ENCODE measurements at places on chromosomes 13 and 19.

GRCh38 chr19:50808856-50809255, 14.7 kb downstream of the KLK1 start:
- peaks cover 9% of the 10 kb centered on the region for H3K4me1 ChIP-seq
- H3K27ac ChIP-seq = no peak overlapping the region
- peaks cover 6% of the 10 kb centered on the region for H3K27me3 ChIP-seq
- H3K4me3 ChIP-seq = no peak overlapping the region

GRCh38 chr19:14147797-14148605, 11.6 kb upstream of the ASF1B start:
- peak; percentile 35 for DNase-seq
- H3K36me3 ChIP-seq = no peaks in the 10 kb centered on the region
- no peak overlapping the region for H3K4me3 ChIP-seq
- H3K4me1 ChIP-seq = peaks cover 30% of the 10 kb centered on the region

GRCh38 chr13:39682788-39683187, 27.3 kb downstream of the COG6 start:
- peaks cover 13% of the 10 kb centered on the region for H3K4me1 ChIP-seq
- no peak overlapping the region for H3K4me3 ChIP-seq
- DNase-seq = no peak

DNA sequence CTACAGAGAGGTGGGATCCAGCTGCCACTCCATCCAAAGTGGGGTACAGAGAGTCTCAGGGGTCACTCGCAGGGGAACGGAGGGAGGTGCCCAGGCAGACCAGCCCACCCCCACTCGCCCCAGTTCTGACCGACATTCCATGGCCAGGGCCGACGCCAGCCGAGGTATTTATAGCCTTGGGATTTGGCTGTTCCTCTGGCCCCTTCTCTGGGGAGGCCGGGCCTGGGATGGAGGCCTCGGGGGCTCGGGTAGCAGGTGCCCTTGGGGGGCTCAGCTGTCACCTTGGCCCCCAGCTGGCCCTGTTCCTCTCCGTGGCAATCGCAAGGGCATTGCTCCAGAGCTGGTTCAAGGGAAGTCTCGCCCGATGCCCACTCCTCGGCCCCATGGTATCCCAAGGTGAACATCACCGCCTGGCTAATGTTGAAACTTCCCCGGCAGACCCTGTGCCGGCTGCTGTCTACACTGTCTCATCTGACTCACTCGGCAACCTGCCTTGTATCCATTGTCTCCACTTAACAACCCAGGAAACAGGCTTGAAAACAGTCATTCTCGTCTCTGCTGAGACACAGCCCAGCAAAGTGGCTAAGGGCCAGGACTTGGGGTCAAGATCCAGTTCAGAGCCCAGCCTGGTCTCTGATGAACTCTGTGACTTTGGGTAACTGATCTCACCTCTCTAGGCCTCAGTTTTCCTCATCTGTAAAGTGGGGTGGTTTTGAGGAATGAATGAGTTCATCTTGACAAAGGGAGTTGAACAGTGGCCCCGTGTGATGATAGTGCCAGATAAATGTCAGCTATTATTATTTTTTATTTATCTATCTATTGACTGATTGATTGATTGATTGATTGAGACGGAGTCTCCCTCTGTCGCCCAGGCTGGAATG, 9.7 kb downstream of the PRKACA start:
- no peak overlapping the region for H3K4me3 ChIP-seq
- peaks cover 5% of the 10 kb centered on the region for H3K36me3 ChIP-seq
- DNase-seq = no peak

- H3K4me3 ChIP-seq = no peak overlapping the region
- H3K27me3 ChIP-seq = no peaks in the 10 kb centered on the region
- DNase-seq = no peak
- no peak overlapping the region for H3K27ac ChIP-seq
- no peaks in the 10 kb centered on the region for H3K36me3 ChIP-seq
Measured at GRCh38 chr13:19266979-19267378, 85.4 kb upstream of the TUBA3C start.

DNA sequence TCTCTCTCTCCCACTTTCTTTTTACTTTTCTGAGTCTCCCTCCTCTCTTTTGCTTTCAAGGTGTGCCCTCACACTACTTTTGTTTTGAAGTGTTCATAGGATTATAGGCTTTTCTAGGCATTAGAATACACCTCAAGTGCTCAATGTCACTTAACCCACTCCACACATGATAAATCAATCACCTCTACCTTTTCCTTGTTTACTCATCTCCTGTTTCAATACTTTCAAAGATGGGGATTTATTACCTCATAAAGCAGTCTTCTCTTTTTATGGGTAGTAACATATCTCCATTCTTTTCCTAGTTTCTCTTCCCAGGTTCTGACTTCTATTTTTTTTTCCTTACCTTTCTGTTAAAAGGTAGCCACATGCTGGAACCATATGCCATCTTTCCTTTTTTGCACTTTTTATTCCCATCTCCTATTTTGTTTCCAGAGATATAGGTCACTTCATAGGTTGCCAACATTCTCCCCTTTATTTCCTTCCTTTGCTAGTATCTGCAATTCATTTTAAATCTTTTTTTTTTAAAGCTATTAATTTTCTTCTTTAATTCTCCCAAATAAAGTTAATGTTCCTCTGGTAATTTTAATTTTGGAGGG, 137.6 kb upstream of the SLC10A2 start:
- no peak for DNase-seq
- H3K4me1 ChIP-seq = no peaks in the 10 kb centered on the region
- no peaks in the 10 kb centered on the region for H3K36me3 ChIP-seq
- no peak overlapping the region for H3K4me3 ChIP-seq

GRCh38 chr19:1248139-1248785, at the start of gene MIDN:
Gene MIDN, plus strand, starts transcription at chr19:1248583. Its CDS starts 1,714 bp downstream, at chr19:1250297.
- H3K27ac ChIP-seq = peak within 1 kb of the TSS; percentile 87
- H3K27me3 ChIP-seq = no peaks in the 10 kb centered on the region
- peak; percentile 73 for DNase-seq

- no peaks in the 10 kb centered on the region for H3K36me3 ChIP-seq
- peaks cover 31% of the 10 kb centered on the region for H3K27me3 ChIP-seq
- H3K27ac ChIP-seq = no peak overlapping the region
- H3K4me1 ChIP-seq = peaks cover 2% of the 10 kb centered on the region
Measured at GRCh38 chr13:60329221-60329923, 67.6 kb upstream of the TDRD3 start.

- H3K4me3 ChIP-seq = no peak overlapping the region
- H3K27ac ChIP-seq = no peak overlapping the region
- peaks cover 22% of the 10 kb centered on the region for H3K36me3 ChIP-seq
- DNase-seq = no peak
- no peaks in the 10 kb centered on the region for H3K27me3 ChIP-seq
Measured at GRCh38 chr19:10712754-10713153, 5.1 kb upstream of the DNM2 start.

DNA sequence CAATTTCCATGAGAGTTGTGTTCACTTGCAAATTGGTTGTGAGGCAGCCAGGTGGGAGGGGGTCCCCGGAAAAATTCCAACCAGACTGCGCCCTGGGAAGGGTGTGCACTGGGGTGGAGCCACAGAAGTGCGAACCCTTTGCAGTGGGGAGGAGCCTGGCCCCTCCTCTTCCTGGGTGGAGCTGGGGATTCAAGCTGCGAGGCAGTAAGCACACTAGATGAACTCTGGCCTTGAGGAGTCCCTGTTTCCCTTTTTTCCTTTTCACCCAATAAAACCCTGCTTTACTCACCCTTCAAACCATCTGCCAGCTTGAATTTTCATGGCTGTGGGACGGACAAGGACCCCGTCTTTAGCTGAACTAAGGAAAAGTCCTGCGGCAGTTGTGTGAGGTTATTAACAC, 31.0 kb upstream of the MBNL2 start:
- H3K27me3 ChIP-seq = peaks cover 16% of the 10 kb centered on the region
- no peak overlapping the region for H3K27ac ChIP-seq
- no peak for DNase-seq
- no peaks in the 10 kb centered on the region for H3K36me3 ChIP-seq
- peaks cover 9% of the 10 kb centered on the region for H3K4me1 ChIP-seq

DNA sequence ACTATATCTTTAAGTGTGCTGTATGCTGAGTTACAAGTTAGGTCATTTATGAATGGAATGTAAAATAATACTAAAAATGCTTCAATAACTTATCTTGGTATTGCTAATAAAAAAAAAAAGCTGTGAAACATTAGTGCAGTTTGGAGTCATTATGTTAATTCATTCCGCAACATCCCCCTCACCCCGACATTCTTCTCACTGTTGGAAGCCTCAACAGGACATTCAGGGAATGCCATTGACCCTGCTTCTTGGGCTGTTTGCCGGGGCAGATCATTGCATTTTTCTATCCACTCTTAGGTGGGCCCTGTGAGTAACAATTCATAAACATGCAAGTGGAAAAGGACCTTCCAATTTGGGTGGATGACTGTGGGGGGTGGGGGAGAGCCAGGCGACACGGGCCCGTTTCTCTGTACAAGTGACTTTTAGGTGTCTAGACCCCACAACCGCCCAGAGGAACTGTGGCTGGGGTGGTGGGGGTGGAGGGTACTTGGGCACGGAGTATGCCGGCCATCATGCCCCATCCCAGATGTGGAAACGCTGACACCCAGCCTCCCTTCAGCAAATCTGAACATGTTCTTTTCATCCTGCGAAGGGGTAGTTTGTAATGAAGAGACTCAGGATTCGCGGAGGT, 185.9 kb downstream of the ZNF536 start:
- H3K4me1 ChIP-seq = no peaks in the 10 kb centered on the region
- no peaks in the 10 kb centered on the region for H3K27me3 ChIP-seq
- no peak overlapping the region for H3K4me3 ChIP-seq
- DNase-seq = no peak

- no peaks in the 10 kb centered on the region for H3K4me1 ChIP-seq
- H3K4me3 ChIP-seq = no peak overlapping the region
- no peak for DNase-seq
- no peak overlapping the region for H3K27ac ChIP-seq
- H3K27me3 ChIP-seq = no peaks in the 10 kb centered on the region
Measured at GRCh38 chr13:74919914-74920313, 562.1 kb downstream of the TBC1D4 start.

DNA sequence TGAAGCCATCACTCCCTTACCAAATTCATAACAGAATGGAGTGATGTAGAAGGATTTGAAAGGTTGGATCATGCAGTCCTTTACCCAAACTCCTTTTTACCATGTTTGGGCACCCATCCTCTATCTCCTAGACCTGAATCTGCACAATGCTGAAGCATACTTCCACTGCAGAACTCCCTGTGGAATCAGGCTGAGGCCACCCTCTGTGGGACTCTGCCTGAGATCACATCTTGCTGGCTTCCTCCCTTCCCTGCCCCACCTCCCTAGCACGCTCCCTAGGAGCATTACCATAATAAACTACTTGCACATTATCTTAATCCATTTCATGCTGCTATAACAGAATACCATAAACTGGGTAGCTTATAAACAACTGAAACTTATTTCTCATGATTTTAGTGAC, 68.4 kb upstream of the VSTM2B start:
- H3K4me3 ChIP-seq = no peak overlapping the region
- DNase-seq = no peak
- H3K4me1 ChIP-seq = no peaks in the 10 kb centered on the region
- H3K27me3 ChIP-seq = no peaks in the 10 kb centered on the region
- no peaks in the 10 kb centered on the region for H3K36me3 ChIP-seq

DNA sequence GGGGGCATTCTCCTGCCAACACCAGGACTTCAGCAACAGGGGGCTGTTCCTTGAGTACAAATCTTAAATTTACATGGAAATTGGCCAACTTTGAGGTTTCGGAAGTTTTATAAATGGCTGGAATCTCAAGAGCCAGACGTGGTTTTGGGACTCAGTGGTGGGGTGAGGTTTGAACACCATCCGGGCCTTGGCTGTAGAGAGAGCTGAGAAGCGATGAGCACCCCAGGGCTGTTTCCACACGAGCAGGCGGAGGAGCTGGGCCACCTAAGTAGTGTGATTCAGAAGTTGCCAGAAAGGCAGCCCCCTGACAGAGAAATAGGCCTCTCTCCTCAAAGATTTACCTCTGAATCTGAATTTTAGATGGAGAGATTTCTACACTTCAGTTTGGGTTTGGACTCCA, 89.0 kb downstream of the FGF9 start:
- H3K4me1 ChIP-seq = no peaks in the 10 kb centered on the region
- DNase-seq = no peak
- H3K4me3 ChIP-seq = no peak overlapping the region
- H3K27me3 ChIP-seq = no peaks in the 10 kb centered on the region

DNA sequence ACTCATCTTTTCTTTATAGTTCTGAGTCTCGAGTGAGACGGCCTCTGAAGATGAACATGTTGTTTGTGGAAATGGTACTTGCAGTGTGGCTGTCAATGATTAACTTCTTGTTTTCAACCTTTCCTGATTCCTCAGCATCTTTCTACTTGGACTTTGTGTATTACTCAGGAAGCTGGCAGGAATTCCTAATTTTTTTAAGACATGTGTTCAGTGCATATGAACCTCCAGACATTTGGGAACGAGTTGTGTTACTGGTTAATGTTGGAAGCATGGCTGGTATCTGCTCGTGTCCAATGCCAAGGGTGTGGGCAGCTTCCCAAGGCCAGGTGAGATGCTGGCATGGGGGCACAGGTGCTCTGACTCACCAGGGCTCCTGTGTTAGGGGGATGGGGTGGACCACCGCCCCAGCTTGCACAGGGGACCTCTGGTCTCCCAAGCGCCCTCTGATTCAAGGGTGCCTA, 61.1 kb upstream of the MCF2L start:
- H3K27ac ChIP-seq = no peak overlapping the region
- H3K4me3 ChIP-seq = no peak overlapping the region
- no peak for DNase-seq
- no peaks in the 10 kb centered on the region for H3K36me3 ChIP-seq
- H3K4me1 ChIP-seq = no peaks in the 10 kb centered on the region

DNA sequence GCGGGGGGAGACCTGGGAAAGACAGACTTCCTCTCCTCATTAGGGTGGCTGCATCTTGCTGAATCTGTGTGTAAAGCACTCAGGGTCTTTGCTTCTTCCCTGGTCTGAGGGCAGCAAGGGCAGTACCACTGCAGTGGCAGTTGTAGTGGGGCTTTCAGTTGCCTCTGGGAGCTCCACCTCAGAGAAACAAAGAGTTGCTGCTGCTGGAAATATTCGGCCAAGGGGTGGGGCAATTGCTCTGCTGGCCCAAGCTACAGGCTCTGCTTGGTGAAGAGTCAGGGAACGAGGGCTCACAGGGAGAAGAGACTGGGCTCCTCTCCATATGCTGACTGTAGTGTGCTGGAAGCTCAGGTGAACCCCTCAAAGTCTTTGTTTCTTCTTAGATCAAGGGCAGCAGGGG, 52.5 kb downstream of the POSTN start:
- DNase-seq = no peak
- H3K36me3 ChIP-seq = no peaks in the 10 kb centered on the region
- no peaks in the 10 kb centered on the region for H3K27me3 ChIP-seq
- no peak overlapping the region for H3K27ac ChIP-seq
- H3K4me1 ChIP-seq = no peaks in the 10 kb centered on the region
- H3K4me3 ChIP-seq = no peak overlapping the region

Measured in activated T-helper 2 cell treated with anti-CD3 and anti-CD28 coated beads, Interferon-gamma antibody, Interleukin-2, Interleukin-4, amounts not matched to agents 10 μg/mL and 5 μg/mL and 100 μg/mL, durations not matched to agents 14 hours and 24 hours and 36 hours (primary cell).